ENCODE measurements at places on chromosomes 7 and 10.

DNA sequence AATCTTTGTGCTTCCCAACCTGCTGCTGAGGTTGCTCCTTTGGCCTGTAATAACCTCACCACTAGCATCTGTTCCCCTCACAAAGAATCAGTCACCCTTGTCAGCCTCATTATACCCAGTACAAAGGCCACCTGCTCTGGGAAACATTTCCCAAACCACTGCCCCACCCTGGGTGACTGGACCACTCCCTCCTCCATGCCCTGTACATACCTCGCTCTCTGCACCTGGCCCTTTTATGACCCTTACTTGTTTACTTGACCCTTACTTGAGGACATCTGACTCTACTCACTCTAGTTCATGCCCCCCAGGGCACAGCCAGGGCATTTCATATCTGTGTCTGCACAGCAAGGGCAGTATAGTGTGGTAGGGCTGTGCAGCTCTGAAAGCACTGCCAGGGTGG is 21.4 kb upstream of the AOC1 start:
- DNase-seq = no peak

DNA sequence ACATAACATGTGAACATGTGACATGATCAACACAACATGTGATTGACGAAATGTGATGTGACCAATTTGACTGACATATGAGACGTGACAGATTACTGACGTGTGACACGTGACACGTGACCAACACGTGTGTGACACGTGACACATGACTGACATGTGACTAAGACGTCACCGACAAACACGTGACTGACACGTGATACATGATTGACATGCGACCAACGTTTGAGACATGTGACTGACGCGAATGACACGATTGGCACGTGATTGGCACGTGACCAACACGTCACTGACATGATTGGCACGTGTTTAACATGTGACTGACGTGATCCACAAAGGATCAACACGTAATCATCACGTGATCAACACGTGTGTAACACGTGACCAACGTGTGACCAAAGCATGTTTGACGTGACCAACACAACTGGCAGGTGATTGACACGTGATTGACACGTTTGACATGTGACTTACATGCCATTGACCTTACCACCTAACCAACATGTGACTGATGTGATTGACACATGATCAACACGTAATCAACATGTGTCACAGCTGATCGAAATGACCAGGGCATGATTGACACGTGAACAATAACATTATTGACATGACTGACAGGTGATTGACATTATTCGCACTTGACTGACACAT is 23.7 kb downstream of the CRPPA start:
- no peak for DNase-seq

DNA sequence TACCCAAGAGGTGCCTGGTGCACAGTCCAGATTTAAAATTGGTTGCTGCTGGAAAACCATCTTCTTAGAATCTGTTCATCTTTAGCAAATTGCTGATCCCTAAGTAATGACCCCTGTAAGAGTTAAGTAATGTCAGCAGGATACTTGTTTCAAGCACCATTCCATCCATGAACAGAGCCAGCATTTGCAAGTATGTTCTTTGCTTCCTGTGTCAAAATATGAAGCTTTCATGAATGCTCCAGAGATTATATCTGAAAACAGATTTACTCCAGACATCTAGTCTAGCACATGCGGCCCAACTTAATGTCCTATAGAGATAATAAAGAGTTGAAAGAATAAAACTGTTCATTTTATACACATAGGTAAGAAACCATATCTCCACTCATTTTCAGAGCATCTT is 98.7 kb upstream of the ZNF438 start:
- no peak for DNase-seq

DNA sequence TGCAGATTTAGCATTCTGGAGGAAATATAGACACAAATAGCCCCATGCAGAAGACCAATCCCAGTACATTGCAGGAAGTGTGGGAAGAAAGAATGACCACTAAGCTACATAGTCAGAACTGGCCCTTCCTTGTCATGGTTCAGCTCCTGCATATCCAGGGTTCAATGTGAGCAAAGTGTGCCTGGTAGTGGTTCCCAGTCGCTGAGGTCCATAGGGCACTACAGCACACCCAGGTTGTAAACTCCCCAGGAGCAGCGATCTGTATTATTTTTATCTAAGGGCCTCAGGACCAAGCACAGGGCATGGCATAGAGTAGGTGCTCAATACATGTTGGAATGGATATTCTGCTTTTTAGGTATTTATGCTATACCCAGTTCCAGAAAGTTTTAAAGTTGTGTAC is 114.4 kb downstream of the RTKN2 start:
- no peak for DNase-seq

GRCh38 chr10:34206935-34207268 is 608.2 kb downstream of the PARD3 start:
- DNase-seq = no peak

GRCh38 chr7:16062269-16062668 is 359.1 kb downstream of the CRPPA start:
- DNase-seq = no peak

DNA sequence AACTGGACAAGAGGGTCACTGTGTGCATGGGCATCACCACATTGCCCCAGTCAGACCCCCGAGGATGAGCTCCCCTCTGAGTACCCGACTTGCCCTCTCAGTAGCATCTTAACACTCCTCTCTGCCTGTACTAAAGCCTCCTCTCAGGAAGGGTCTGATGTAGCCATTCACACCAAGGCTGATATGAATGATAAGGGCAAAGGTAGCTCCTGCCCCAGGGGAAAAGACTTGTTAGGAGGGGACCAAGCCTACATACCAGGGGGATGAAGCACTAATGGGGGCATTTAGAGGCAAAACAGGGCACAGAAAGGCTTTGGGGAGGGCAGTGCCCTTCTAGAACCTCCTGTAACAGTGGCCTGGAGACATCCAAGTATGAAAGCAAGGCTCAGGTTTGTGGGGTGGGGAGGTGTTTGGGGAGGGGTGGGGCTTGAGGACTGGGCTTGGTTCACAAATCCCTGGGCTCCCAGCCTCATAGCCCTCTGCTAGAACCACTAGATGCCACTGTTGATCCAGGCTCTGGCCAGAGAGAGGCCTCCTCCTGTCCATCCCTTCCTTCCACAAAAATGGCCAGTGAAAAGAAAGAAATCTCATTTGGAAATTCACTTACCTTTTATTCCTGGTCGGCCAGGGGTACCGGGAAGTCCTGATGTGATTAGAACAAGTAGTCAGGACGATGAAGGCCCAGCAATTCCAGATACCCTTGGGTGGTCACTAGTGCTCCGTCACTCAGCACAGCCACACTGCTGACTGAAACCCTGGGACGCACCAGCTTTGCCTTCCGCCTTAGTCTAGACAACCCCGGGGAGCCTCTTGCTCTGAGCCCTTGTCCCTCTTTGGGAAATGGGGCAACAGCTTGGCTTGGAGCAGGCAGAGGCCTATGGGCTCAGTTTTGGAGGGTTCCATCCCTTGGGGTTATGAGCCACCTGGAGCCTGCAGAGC is 40.3 kb downstream of the COL17A1 start:
- peak; percentile 11 for DNase-seq

DNA sequence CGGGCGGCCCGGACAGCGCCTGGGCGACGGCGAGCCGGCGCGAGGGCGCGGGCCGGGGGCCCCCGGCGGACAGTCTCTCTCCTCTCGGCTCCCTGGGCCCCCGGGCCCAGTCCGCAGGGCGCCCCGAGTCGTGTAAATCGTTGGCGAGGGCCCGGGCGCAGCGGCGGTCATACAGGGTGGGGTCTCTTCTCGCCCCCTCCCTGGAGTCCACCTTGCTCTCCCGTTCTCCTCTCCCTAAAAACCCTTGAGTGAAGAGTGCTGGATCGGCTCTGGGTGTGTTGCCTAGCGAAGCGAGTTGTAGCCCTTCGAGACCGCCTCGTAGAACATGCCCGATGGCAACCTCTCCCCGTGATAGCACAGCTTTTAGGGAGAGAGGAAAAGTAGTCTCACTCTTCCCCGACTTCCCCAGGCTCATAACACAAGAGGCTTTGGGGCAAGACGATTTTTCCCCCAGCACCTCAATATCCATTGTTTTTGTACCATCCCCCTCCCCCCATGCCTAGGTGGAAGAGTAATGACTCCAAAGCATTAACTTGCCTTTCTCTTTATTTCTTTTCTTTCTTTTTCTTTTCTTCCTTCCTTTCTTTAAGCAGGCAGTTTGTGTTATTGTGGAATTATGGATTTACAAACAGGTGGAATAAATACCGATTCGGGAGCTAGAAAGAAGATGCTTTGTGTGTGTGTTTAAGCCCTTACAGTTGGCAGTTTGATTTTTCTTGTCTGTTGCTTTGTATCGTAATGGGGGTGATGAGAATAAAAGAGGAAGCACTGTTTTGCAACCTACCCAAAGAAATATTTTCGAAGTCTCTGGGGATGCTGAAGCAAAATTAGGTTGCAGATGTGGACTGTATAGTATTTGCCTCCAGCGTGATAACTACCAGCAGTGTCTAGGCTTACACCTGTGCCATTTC is 822 bp downstream of the SHOC2 start:
- DNase-seq = no peak

- DNase-seq = no peak
Observed at GRCh38 chr10:42836771-42837468, 54.3 kb downstream of the BMS1 start.

DNA sequence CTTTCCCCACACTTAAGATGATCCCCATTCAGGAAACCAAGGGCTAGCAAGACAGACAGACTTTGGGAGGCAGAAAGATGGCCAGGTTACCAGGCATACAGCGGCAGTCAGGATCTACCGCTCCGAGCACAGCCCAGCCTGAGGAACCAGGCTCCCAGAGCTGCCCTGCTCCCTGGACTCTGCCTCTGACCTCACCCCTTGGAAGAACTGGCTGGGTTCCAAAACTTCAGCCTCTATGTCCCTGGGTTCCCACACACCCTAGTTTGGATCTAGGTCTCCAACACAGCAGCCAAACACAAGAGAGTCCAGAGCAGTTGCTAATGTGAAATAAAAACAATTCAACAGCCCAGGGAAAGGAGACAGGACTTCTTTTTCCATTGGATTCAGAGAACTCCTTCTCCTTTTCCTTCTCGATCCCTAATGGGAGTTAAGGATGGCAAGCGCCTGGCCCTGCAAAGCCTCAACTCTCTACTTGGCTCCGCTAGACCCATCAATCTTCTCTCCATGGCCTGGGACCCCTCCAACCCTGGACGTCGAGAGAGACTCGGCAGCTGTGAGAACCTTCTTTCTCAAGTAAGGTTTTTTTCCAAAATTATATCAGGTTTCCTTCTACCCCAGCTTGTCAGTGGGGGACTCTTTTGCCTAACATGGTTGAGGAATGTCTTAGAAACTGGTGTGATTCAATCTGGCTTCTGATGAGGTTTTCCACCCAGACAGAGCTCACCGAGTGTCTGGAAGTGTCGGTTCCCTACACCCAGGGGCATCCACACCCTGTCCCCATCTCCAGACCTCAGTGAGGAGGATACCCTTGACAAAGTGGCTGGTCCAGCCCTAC is 219.6 kb downstream of the KCNMA1 start:
- DNase-seq = no peak

GRCh38 chr7:14576578-14576977 is 326.0 kb downstream of the DGKB start:
- no peak for DNase-seq

GRCh38 chr10:17412323-17412722 is 42.1 kb downstream of the ST8SIA6 start:
- DNase-seq = no peak
